Muscle of back (tissue), 13 donors: ENCODE measurements at places on chromosomes 5 and 9. TPM values are rescaled to one million over a fixed set of nuclear protein-coding genes. Genes with fewer than 3 reads are reported as not detected.
A peak's percentile ranks its signal among the peaks of the same experiment; 100 is the strongest.

The ARL10 gene
- 10.0 TPM for polyA plus RNA-seq

GRCh38 chr9:89440951-89441654 is 56.8 kb downstream of the SEMA4D start:
- DNase-seq: no peak

GRCh38 chr9:70117835-70118319 is 74.2 kb downstream of the MAMDC2 start:
- no peak for DNase-seq

- no peak for DNase-seq
These were observed 18.5 kb downstream of the NINJ1 start for GRCh38 chr9:93115486-93116071.

DNA sequence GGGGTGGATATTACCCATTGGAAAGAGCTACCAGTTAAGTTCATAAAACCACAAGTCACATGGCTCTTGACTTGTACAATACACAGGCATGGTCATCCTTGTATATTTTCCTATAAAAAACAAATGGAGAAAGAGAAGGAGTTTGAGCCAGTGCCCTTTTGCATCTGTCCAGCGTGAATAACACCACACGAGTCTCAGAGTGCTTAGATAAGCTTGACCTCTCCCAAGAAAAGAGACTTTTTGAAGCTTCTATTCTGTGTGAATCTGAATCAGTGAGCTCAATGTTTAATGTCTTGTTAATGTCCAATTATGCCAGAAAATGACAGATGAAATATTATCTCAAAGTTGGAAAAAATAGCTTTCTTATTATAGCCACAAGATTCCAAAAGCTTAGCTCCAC is 30.9 kb upstream of the LPAR1 start:
- DNase-seq: peak; percentile 23

DNA sequence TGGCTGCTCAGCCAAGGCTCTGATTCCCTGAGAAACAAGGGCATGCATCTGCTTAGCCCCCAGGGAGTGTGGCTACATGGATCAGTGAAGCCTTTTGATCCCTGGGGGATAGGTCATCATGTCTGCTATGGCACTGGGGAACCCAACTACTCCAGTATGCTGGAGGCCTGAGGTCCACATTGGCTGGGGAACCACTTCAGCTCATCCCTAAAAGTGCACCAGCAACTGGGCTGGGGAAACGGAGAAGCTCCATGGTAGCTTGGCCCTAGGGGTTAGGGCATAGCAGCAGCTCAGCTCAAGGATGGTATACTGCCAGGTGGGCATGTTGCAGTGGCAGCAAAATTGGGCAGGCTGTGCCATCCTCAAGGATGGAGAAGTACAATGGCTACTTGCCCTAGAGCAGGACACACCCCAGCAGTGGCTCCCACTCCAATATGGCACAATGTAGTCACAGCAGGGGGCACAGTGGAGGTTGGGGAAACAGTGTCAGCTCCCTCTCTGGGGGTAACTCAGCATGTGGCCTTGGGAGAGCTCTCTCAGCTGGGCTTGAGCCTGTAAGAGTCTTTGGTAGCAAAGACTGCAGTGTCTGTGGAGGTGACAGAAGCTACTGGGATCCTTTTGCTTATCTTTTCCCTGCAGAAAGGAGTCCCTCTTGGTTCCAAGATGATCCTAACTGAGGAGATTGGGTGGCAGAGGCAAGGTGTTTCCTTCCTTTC is 111.5 kb upstream of the FSTL4 start:
- no peak for DNase-seq

The IL7R gene
- 0.90 TPM for polyA plus RNA-seq

The CTSV gene
- polyA plus RNA-seq: 0.70 TPM

DNA sequence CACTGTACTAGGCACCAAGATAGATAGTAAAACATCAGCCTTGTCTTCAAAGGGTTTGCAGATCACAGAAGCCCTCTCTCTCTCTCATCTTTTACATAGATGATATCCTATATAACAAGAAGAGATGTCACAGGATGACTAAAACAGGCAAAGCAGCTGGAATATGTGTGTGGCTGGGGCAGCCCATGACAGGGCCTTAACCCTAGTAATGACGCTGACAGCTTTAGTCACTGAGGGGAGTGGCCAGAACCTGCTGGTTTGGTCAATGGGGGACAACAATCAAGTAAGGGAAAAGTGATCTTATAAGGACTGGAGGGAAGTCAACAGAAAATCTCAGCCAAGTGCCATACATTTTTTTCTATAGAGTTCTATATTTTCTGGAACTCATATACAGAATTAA is 41.9 kb upstream of the RIC1 start:
- no peak for DNase-seq

- peak; percentile 96 for DNase-seq
These were observed 57.3 kb downstream of the GADD45G start for GRCh38 chr9:89661956-89662717.

GRCh38 chr5:138391859-138392386 is 39.4 kb downstream of the KDM3B start:
- peak; percentile 57 for DNase-seq

DNA sequence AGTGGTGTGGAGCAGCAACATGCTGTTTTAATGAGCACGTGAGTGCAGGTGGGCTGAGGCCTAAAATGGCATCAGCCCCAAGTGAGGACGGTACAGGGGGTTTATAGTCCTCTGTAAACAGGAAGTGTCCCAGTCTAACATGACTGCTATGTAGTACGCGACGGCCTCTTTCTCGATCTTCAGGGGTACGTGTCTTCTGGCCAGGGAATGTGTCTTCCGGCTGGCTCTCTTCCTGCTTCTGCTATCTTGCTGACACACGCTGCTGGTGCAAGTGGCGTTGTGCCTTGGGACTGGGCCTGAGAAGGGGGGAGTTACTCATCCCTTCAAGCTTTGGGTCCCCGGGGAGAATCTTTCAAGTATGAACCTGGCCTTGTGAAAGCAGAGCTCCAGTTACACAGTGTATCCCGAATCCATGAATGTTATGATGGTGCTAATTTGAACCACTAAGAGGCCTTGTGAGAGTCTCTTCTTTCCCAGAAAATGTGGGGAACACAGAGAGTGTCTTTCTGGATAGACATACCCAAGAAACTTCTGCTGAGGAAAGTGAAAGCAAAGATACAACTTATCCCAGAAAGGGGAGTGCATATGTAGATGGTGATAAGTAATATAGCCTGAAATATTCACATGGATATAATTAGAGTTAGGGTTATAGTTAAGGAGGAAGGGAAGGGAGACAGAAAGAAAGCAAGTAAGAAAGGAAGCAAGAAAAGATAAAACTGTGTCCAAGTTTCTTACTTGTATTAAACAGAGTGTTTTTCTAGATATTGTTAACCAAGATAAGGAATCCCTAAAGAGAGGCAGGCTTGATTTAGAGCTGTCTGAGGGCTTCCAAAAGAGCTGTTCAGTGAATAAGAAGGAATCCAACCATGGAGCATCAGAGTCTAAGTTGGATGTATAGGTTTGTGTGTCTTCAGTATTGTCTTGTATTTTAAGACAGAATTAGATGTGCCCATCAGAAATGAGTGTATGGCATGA is 35.5 kb upstream of the ANXA2R start:
- no peak for DNase-seq

The PHF24 gene
- polyA plus RNA-seq: 0.11 TPM

- no peak for DNase-seq
These were observed 248.7 kb downstream of the LURAP1L start for GRCh38 chr9:13023498-13023897.

The LCN12 gene
- polyA plus RNA-seq: 0.25 TPM

DNA sequence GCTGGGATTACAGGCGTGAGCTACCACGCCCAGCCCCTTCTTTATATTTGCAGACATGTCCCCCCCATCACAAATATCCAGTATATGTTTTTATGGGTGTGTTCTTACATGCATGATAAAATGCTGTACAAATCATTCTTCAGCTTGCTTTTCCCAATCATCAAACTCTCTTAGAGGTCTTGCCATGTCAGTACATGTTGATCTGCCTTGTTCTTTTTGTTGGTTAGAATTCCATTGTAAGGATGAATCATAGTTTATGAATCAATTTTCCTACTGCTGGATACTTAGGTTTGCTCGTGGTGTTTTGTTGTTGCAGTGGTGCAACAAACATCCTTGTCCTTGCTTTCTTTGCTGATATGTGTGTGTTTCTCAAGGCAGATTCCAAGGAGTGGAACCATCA is 79.9 kb upstream of the NEURL1B start:
- DNase-seq: no peak

DNA sequence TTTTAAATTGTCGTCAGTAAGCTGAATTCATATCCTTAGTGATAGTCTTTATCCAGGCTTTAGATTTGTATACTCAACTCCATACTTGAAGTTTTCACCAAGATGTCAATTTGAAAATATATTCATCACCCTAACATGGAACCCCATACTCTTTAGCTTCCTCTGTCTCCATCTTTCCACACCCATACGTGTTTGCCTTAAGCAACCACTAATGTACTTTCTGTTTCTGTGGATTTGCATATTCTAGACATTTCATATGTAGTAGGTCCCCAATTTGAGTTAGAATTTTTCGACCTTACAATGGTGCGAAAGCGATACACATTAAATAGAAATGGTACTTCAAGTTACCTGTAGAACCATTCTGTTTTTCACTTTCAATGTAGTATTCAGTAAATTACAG is 65.2 kb downstream of the NSD1 start:
- DNase-seq: no peak

DNA sequence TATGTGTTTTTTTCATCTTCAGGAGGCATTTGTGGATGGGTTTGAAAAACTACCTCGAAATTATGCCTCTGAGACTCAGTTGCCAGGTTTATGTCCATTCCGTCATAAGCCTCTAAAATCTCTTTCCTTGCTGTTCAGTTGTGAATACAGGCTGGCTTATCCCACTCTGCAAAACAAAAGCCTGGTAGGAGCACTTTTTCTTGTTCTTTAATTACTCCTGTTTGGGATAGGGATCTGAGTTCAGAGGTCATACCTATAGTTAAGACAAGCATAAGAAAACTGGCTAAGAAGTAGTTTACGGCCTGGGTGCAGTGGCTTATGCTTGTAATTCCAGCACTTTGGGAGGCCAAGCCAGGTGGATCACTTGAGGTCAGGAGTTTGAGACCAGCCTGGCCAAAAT is 24.4 kb downstream of the ZNF131 start:
- no peak for DNase-seq

- DNase-seq: no peak
These were observed 1925.3 kb upstream of the ACO1 start for GRCh38 chr9:30459156-30459555.

DNA sequence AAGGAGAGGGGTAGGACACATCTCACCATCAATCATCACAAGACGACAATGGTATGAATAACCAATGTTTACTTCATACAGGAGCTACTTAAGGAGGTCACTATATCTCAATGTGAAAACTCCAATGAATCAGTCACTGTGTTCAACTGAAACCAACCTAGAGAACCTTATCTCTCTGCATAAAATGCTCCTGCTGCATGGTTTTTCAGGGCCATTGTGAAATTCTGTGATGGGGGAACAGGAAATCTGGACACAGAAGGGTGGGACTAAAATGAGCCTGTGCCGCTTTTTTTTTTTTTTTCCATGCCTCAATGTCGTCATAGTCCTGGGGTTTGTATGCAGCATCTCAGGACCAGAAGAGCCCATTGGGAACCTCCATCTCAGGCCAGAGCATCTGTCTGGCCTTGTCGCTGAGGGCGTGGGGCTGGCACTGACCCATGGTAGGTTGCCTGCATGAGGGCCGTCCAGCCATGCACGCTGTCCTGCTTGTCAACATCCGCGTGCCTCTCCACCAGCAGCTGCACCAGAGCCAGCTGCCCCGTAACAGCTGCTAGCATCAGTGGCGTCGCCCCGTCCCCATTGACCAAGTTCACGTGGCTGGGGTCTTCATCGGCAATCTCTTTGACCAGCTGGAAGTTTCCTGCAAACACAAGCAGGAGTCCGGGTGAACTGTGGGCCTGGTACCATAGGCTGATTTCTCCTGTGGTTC is 12.7 kb downstream of the ANKS6 start:
- DNase-seq: no peak

GRCh38 chr5:19258686-19259085 is 729.3 kb downstream of the CDH18 start:
- DNase-seq: peak; percentile 3

DNA sequence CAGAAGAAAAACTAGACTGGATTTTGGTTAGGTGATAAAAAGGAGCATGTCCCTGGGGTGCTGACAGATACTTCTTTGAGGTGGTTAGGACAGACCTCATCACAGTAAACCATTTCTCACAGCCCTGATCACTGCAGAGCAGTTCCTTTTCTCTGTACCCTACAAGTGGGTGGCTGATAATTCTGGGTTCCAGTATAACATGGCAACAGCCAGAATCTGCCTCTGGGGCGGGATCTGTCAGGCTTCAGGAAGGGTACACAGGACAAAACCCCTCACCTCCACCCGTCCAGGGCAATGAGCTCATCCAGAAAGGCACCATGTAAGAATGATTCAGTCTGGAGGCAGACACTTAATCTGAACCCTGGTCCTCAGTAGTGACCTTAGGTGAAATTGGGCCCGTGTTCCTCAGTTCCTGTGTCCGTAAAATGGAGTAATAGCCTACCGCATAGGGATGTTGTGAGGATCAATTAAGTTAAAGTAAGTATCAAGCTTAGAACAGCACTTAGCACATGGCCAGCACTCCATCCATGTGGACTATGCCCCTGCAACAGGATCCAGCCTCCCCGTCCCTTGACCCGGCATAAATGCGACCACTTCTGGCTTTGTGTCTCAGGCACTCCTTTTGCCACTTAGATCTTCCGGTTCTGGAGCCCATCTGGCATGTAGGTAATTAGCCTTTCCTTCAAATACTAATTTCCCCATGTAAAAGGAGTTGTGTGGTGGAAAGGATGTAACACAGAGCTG is 129.2 kb downstream of the LHFPL2 start:
- no peak for DNase-seq

The IFNK gene
- not detected for polyA plus RNA-seq

The PROB1 gene
- 40.5 TPM for polyA plus RNA-seq
